ENCODE measurements at places on chromosomes 5 and 9.

DNA sequence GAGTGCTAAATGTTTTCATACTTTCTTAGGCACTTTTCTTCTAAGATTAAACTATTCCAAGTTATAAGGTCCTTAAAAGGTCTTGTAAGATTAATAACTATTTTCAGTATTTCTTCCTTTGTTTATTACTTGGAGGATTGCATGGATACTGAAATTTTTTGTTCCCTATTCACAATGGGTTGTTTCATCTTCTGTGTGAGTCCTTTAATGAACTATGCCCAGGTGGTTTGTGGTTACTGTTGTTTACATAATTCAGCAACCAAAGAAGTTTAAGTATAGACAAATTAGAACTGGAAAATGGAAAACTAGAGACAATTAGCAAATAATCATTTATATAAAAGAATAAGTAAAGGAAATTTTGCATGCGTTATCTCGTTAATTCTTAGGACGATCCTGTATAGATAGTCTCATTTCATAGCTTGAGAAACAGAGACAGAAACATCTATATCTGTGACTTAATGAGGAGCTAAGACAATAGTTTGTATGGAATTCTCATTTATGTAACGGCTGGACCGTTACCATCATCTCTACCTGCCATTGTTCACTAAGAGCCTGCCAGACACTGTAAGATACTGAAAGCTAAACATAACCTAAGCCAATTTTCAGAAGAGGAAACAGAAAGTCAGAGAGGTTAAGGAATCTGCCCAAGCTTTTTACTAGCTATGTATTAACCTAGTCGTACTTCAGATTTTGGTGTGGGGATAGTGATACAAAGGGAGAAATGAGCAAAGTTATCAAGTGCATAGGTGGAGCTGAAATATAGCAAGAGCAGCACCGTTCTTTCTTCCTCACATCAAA is 148.2 kb downstream of the PAM start:
- DNase-seq = no peak
- no peaks in the 10 kb centered on the region for H3K4me1 ChIP-seq
- H3K4me3 ChIP-seq = no peak overlapping the region
- no peaks in the 10 kb centered on the region for H3K27me3 ChIP-seq
- H3K27ac ChIP-seq = no peak overlapping the region

GRCh38 chr5:155514105-155514563 is 500.6 kb downstream of the KIF4B start:
- no peak overlapping the region for H3K27ac ChIP-seq
- no peaks in the 10 kb centered on the region for H3K27me3 ChIP-seq
- H3K4me3 ChIP-seq = no peak overlapping the region
- no peaks in the 10 kb centered on the region for H3K4me1 ChIP-seq

DNA sequence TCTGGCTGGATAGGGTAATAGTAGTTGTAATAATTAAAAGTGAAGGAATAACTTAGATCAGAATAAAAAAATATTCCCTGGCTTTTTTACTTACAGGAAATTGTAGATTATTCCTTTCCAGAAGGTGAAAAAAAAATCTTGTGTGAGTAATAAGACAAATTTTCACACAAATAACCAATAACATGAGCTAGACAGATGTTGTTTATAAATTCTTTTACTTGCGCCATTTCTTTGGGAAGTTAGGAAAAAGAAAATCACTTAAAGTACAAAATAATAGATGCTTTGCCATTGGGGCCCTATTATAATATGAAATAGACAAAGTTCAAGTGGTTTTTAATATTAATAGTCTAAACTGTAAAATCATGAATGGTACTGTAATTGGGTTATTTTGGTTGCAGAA is 204.1 kb downstream of the ARRDC3 start:
- peaks cover 26% of the 10 kb centered on the region for H3K4me1 ChIP-seq
- no peak overlapping the region for H3K4me3 ChIP-seq
- H3K27me3 ChIP-seq = no peaks in the 10 kb centered on the region
- no peaks in the 10 kb centered on the region for H3K36me3 ChIP-seq

DNA sequence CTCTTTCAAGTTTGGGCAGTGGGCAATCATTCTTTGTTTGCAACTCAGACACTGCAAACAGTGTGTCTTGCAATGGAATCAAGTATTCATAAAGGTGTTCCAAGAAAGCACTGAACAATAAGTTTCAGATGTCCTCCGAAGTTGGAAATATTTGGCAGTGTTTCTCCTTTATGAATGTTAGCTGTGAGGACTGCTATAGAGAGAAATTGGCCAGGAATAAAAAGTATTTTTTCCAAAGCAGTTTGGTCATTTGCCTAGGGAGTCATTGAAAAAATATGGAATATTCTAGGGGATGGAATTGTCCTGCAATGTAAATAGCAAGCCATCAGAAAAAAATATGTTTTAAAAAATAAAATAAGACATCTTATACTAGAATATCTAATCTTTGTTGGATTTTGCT is 688.6 kb upstream of the SEMA6A start:
- H3K4me1 ChIP-seq = no peaks in the 10 kb centered on the region
- H3K27ac ChIP-seq = no peak overlapping the region
- no peaks in the 10 kb centered on the region for H3K27me3 ChIP-seq
- H3K4me3 ChIP-seq = no peak overlapping the region

DNA sequence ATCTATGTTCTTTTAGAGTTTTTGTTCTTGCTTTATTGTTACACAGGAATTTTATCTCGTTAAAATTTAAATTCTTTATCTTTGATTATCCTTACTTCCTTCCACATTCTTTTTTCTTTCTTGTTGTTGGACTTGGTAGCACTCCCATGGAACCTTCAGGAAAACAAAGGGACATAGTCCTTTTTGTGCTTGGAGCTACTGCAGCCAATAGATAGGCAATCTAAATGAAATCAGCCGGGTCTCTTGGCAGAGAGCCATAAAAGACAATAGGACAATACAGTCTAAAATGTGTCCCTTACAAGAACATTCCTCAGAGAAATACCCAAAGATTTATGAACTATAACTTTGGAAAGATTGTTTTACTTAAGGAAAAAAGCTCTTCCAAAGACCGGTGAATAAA is 548.1 kb upstream of the C9orf72 start:
- H3K36me3 ChIP-seq = no peaks in the 10 kb centered on the region
- no peak overlapping the region for H3K27ac ChIP-seq
- DNase-seq = no peak
- no peaks in the 10 kb centered on the region for H3K4me1 ChIP-seq

DNA sequence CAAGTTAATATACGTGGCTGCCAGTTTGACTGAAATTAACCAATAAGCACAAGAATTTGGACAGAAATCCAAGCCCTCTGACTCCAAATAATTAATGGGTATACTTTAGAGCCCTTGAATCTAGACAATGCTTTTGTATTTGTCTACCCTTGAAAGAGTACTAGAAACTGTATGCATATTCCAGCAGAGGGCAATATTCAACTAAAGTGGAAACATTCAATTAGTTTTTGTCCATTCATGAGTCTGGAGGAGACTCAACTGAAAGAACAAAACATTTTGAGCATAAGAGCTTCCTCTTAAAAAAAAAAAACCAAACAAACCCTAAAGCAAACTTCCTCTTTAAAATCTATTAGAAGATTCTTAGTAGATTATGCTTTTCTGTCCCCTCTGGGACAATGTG is 157.8 kb downstream of the ARHGEF28 start:
- no peak overlapping the region for H3K27ac ChIP-seq
- no peaks in the 10 kb centered on the region for H3K36me3 ChIP-seq
- H3K4me3 ChIP-seq = no peak overlapping the region
- no peaks in the 10 kb centered on the region for H3K4me1 ChIP-seq
- peaks cover 4% of the 10 kb centered on the region for H3K27me3 ChIP-seq
- DNase-seq = no peak

All from activated B cell treated with CpG ODN at 0.5 μM for 24 hours (primary cell).